Heart right ventricle (tissue), 16 donors: ENCODE measurements at places on chromosomes 7 and 10. TPM values are rescaled to one million over a fixed set of nuclear protein-coding genes. Genes with fewer than 3 reads are reported as not detected.

Gene SH3PXD2A
- 39.3 TPM for total RNA-seq

DNA sequence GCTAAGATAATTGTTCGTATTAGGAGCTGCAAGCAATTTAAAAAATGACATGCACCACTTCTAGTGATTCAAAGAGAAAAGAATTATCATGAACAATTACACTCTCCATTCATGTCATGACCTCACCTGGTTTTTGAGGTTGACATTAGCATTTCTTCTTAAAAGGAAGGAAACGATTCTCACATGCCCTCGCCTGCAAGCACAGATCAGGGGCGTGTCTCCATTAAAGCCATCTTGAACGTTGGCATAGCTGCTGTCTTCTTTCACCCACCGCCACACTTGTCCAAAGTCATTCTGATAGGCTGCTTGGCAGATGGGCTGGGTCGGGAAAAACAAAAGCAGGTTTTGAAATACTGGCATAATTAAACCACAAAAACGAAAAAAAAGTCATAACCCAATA, 19.9 kb downstream of the ANKRD22 start:
- DNase-seq = no peak

DNA sequence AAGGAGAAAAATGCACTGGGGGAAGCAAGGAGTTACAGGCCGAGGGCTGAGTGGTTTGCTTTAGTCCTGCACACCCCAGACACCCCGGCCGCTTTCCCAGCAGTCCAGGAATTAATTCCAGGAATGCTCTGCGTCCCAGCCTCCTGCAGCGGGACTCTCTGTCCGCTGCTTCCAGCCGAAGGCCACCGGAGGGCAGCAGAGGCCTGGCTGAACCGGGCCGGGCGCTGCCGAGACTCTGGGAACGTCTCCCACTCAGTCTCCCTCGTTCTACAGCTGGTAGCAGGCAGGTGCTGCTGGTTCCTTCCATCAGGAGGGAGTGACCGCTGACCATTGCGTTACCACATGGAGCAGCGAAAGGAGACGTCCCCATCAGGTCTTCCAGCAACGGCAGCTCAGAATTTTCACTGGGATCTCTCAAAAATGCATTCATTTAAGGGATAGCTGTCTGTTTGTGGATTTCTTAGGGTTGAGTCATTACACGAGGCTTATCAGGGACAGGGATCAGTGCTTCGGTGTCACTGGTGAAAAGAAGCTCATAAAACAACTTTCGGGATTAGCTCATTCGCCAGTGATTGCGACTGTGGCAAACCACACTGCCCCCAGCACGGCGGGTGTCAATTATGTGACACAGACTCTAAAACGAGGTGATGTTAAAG, 24.9 kb upstream of the PITRM1 start:
- peak; percentile 83 for DNase-seq

DNA sequence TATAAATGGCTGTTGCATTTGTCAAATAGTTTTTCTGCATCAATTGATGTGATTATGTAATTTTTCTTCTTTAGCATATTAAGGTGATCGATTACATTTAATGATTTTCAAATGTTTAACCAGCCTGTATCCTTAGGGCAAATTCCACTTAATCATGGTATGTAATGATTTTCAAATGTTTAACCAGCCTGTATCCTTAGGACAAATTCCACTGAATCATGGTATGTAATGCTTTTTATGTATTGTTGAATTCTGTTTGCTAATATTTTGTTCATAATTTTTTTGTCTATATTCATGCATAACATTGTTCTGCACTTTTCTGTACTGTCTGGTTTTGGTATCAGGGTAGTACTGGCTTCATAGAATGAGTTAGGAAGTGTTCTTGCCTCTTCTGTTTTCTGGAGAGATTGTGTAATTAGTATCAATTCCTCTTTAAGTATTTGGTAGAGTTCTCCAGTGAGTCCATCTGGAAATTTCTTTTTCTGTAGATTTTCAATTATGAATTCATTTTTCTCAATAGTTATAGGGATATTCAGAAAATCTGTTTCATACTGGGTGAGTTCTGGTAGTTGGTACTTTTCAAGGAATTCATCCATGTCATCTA, 393.2 kb upstream of the FOXK1 start:
- no peak for DNase-seq

GRCh38 chr7:137343281-137343841, at the start of gene PTN:
Gene PTN, minus strand, starts transcription at chr7:137343733. Its CDS starts 88,760 bp downstream, at chr7:137254973.
- peak; percentile 27 for DNase-seq
